ENCODE measurements at places on chromosomes 4 and X.
A peak's percentile ranks its signal among the peaks of the same experiment; 100 is the strongest.

GRCh38 chr4:70915874-70916559 is 13.8 kb downstream of the MOB1B start:
- no peak for DNase-seq

- peak; percentile 92 for DNase-seq
These were observed 289.7 kb downstream of the SHOX start for GRCh38 chrX:920234-920799.

- peak; percentile 73 for DNase-seq
These were observed 225.2 kb upstream of the SLIT2 start for GRCh38 chr4:20026456-20026855.

- no peak for DNase-seq
These were observed 46.2 kb downstream of the REELD1 start for GRCh38 chr4:146260521-146260920.

DNA sequence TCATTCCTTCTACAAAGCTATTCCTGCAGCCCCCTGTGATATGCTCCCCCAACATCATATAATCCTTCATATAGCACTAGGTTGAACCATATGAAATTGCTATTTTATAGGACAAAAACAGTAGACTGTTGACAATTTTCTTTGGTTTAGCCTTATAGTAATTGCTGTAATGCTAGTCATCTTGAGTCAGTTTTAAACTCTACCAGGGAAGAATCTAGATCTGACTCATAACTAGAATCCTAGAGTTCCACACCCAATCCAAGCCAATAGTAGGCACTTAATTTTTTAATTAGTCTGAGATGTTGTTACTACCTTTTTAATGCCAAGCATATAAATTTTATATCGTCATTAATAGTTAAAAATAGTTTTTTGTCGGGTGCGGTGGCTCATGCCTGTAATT is 136.8 kb downstream of the CHRNA9 start:
- peak; percentile 25 for DNase-seq
